Ureter (tissue), 1 donor: ENCODE measurements at places on chromosomes 5 and 9. TPM values are rescaled to one million over a fixed set of nuclear protein-coding genes. Genes with fewer than 3 reads are reported as not detected.

PAEP gene
- not detected for total RNA-seq

IFNB1 gene
- not detected for total RNA-seq

F12 gene
- total RNA-seq = 1.3 TPM

CETN3 gene
- total RNA-seq = 26.1 TPM

LHX3 gene
- not detected for total RNA-seq

FBN2 gene
- 4.8 TPM for total RNA-seq

TENT4A gene
- 28.9 TPM for total RNA-seq

AQP7 gene
- 8.3 TPM for total RNA-seq

HCN1 gene
- total RNA-seq = not detected

CTXN3 gene
- not detected for total RNA-seq

SOHLH1 gene
- not detected for total RNA-seq

FGF1 gene
- total RNA-seq = not detected

SRP19 gene
- 33.7 TPM for total RNA-seq

FAM78A gene
- total RNA-seq = 3.3 TPM

ZNF879 gene
- 4.1 TPM for total RNA-seq

CEL gene
- total RNA-seq = 3.0 TPM

PLPP7 gene
- total RNA-seq = 3.9 TPM

ARSI gene
- 0.65 TPM for total RNA-seq

SNCAIP gene
- total RNA-seq = 3.3 TPM

NR5A1 gene
- not detected for total RNA-seq

OR1Q1 gene
- total RNA-seq = not detected

KCTD16 gene
- total RNA-seq = 0.18 TPM

TXNDC8 gene
- total RNA-seq = not detected

CRB2 gene
- total RNA-seq = 0.05 TPM

SHISAL2B gene
- total RNA-seq = not detected

PCDHA4 gene
- 1.5 TPM for total RNA-seq

SAXO1 gene
- 0.57 TPM for total RNA-seq

JAK2 gene
- total RNA-seq = 19.9 TPM

ZNF462 gene
- 74.8 TPM for total RNA-seq

IQGAP2 gene
- total RNA-seq = 9.7 TPM

CATSPER3 gene
- total RNA-seq = 0.99 TPM

ADGRD2 gene
- total RNA-seq = 0.29 TPM

GRHPR gene
- total RNA-seq = 74.2 TPM

F2RL1 gene
- total RNA-seq = 16.8 TPM

CAMSAP1 gene
- 35.8 TPM for total RNA-seq

TMEFF1 gene
- total RNA-seq = not detected

RLN2 gene
- total RNA-seq = 0.55 TPM

AGPAT2 gene
- 52.2 TPM for total RNA-seq

PCDH12 gene
- 7.4 TPM for total RNA-seq

FST gene
- total RNA-seq = 6.6 TPM

FBXO10 gene
- total RNA-seq = 7.5 TPM

AGXT2 gene
- total RNA-seq = not detected

NTNG2 gene
- 2.2 TPM for total RNA-seq

TEX48 gene
- not detected for total RNA-seq

HTR1A gene
- total RNA-seq = 1.8 TPM

DOK3 gene
- total RNA-seq = 7.9 TPM

GMCL2 gene
- not detected for total RNA-seq

EMB gene
- total RNA-seq = 16.1 TPM

FOXD4L3 gene
- not detected for total RNA-seq

CD74 gene
- total RNA-seq = 1,068 TPM

PHF24 gene
- 1.7 TPM for total RNA-seq

GKAP1 gene
- 9.5 TPM for total RNA-seq

UTP15 gene
- 31.8 TPM for total RNA-seq

KIAA1958 gene
- total RNA-seq = 12.2 TPM
